ENCODE measurements at places on chromosomes 4 and X. TPM values are rescaled to one million over a fixed set of nuclear protein-coding genes. Genes with fewer than 3 reads are reported as not detected.

- H3K27me3 ChIP-seq, result no peaks in the 10 kb centered on the region
- no peak for DNase-seq
- no peak overlapping the region for H3K4me3 ChIP-seq
- H3K27ac ChIP-seq, result no peak overlapping the region
- H3K36me3 ChIP-seq, result no peaks in the 10 kb centered on the region
- H3K4me1 ChIP-seq, result no peaks in the 10 kb centered on the region
Measured at GRCh38 chrX:7184816-7185215, 36.9 kb upstream of the PUDP start.

- H3K27me3 ChIP-seq, result no peaks in the 10 kb centered on the region
- DNase-seq, result no peak
- no peaks in the 10 kb centered on the region for H3K4me1 ChIP-seq
- no peaks in the 10 kb centered on the region for H3K36me3 ChIP-seq
- H3K27ac ChIP-seq, result no peak overlapping the region
Measured at GRCh38 chr4:99437723-99438404, 2.7 kb upstream of the ADH7 start.

GRCh38 chrX:72621163-72621562 lies 48.5 kb upstream of the HDAC8 start:
- peaks cover 5% of the 10 kb centered on the region for H3K4me1 ChIP-seq
- no peaks in the 10 kb centered on the region for H3K27me3 ChIP-seq
- H3K36me3 ChIP-seq, result no peaks in the 10 kb centered on the region
- DNase-seq, result no peak

- no peak for DNase-seq
- H3K36me3 ChIP-seq, result no peaks in the 10 kb centered on the region
- H3K27me3 ChIP-seq, result no peaks in the 10 kb centered on the region
- no peak overlapping the region for H3K27ac ChIP-seq
Measured at GRCh38 chr4:53732661-53733060, 141.4 kb upstream of the LNX1 start.

DNA sequence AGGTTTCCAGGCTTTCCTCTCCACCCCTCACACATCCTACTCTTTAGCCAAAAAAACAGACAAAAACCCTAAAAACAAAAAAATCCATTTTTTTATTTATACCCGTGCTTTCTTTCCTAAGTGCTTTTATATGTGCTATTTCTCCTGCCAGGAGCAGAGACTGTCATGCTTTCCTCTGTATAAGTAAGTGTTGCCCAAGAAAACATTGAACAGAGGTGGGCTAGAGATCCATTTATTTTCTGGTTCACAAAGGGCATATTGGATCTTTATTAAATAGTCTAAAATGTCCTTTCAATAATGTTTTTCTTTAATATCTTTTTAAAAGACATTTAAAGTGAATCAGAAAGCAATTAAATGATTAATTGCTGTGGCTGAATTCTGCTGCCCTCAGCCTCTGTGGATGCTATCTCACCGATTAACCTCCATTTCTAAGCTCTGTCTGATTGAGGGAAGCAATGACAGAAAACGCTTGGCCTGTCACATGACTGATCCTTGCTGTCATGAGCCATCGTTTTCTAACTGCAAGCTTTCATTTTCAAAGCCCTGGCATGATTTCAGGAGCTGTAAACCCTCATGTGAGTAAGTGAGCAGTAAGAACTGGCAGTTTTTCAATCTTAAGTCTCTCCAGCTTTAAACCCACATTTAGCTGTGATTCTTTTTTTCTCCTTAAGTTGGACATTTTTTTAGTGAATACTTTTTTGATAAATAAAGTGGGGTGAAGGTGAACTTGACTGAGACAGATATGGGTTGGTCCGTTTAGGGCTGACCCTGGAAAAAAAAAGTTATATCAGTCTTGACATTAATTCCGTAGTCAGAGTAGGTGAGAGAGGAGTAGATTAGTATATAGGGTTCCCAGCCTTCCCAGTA lies 180.7 kb upstream of the PGRMC2 start:
- no peaks in the 10 kb centered on the region for H3K36me3 ChIP-seq
- DNase-seq, result peak; percentile 100
- peaks cover 8% of the 10 kb centered on the region for H3K4me1 ChIP-seq
- peak overlapping the region; percentile 21 for H3K27ac ChIP-seq
- no peaks in the 10 kb centered on the region for H3K27me3 ChIP-seq
- H3K4me3 ChIP-seq, result peak overlapping the region; percentile 2

DNA sequence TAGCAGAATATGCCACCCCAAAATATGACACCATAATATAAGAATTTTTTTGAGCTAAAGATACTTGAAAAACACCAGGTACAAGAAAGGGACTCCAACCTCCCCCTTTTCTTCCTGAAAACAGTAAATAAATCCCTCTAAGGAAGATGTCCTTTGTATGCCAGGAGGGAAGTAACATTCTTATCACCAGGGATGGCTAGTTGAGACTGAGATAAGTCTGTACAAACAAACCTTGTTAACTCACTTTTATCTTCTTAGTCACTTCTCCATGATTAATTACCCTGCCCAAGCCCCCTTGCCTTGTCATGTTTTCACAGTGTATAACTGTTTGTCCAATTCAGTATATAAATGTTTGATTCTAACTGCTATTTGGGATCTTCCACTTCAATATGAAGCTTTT lies 888.0 kb downstream of the PCDH18 start:
- H3K27me3 ChIP-seq, result no peaks in the 10 kb centered on the region
- DNase-seq, result peak; percentile 7
- no peaks in the 10 kb centered on the region for H3K36me3 ChIP-seq
- no peaks in the 10 kb centered on the region for H3K4me1 ChIP-seq
- H3K27ac ChIP-seq, result no peak overlapping the region

- no peaks in the 10 kb centered on the region for H3K27me3 ChIP-seq
- H3K4me1 ChIP-seq, result no peaks in the 10 kb centered on the region
- H3K36me3 ChIP-seq, result no peaks in the 10 kb centered on the region
- no peak overlapping the region for H3K27ac ChIP-seq
- DNase-seq, result no peak
- H3K4me3 ChIP-seq, result no peak overlapping the region
Measured at GRCh38 chr4:137768881-137769280, 236.6 kb upstream of the PCDH18 start.

- H3K27me3 ChIP-seq, result no peaks in the 10 kb centered on the region
- H3K27ac ChIP-seq, result no peak overlapping the region
- no peaks in the 10 kb centered on the region for H3K4me1 ChIP-seq
- DNase-seq, result no peak
- H3K36me3 ChIP-seq, result no peaks in the 10 kb centered on the region
Measured at GRCh38 chr4:129345609-129346008, 249.7 kb downstream of the C4orf33 start.

GRCh38 chr4:150681063-150681462 lies 99.1 kb downstream of the MAB21L2 start:
- H3K4me1 ChIP-seq, result no peaks in the 10 kb centered on the region
- no peak overlapping the region for H3K4me3 ChIP-seq
- no peak overlapping the region for H3K27ac ChIP-seq
- DNase-seq, result no peak
- no peaks in the 10 kb centered on the region for H3K36me3 ChIP-seq

DNA sequence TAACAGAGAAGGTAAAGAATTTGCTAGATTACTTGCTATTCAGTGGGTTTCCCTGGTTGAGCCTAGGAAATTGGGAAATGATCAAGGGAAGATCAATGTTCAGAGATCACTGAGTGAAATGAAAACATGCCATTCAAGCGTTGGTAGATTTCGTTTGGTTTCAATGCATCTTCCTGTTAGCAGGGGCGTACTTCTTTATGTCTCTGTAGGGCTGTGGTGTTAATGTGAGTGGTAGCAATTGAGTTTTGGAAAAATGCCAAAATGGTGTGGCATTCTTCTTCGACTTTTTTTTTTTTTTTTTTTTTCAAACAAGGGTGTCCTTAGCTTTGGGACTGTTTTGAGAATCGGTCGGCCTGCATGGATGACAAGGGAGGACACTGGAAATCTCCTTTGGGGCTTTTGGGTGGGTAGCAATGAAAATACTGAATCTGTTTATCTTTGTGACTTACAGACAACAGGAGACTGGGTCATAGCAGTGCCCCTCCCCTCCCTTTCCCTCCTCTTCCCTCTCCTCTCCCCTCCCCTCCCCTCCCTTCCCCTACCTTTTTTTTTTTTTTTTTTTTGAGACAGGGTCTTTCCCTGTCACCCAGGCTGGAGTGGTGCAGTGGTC lies 50.4 kb downstream of the SPRY1 start:
- H3K4me3 ChIP-seq, result no peak overlapping the region
- DNase-seq, result no peak
- no peak overlapping the region for H3K27ac ChIP-seq

DNA sequence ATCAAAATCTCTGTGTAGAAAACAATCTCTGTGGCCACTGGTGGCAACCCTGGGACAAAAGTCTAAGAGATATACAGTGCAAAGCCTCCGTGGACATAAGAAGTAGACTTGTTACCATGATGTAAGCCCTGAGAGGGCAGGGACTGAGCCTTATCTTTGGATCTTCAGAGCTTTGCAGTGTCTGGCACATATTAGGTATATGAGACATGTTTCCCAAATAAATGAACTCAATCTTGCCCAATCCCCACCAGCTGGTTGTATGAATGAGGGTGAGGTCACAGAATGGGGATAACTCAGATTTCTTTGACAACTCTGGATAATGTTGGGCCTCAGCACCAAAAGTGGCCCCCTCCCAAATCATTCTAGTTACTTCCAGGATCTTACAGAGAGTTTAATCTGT lies 511.4 kb upstream of the DIPK2B start:
- H3K27me3 ChIP-seq, result no peaks in the 10 kb centered on the region
- H3K27ac ChIP-seq, result peak overlapping the region; percentile 86
- no peaks in the 10 kb centered on the region for H3K36me3 ChIP-seq
- peaks cover 32% of the 10 kb centered on the region for H3K4me1 ChIP-seq

DNA sequence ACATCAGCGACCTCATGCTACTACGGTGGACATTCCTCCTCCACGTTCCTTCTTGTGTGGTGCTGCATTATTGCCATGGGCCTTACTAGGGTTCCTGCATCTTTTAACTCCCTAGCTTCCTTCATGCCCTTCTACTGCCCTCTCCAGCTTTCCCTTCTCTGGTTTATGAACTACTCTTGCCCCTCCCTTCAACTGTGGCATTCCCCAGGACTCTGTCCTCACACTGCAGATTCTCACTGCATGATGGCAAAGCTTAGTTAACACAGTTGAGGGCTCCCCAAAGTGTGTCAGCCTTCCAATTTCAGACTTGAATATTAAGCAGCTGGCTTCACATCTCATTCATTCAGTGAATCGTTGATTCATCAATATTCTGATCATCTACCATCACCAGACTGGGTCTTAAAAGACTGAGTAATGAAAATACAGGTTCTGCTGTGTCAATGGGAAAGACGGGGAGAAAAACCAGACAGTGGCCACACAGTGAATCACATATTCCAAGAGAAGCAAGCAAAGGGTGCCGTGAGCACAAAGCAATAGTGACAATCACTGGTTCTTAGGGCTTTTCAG lies 53.0 kb downstream of the ZFX start:
- no peak overlapping the region for H3K4me3 ChIP-seq
- H3K27me3 ChIP-seq, result no peaks in the 10 kb centered on the region
- no peak overlapping the region for H3K27ac ChIP-seq

DNA sequence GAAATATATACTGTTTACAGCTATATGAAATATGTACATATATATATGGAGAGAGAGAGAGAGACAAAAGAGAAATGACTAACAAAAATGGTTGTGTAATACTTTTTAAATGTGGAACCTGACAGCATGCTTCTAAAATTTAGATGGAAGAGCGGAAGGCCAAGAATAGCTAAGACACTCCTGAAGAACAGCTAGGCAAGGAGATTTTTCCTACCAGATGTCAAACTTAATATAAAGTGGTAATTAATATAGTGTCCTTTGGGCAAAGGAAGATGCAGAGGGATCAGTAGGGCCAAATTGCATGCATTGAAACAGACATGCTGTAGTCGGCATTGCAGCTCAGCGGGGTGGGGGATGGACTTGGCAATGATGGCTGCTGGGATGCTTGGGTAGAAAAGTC lies 45.2 kb downstream of the ADD1 start:
- H3K4me1 ChIP-seq, result no peaks in the 10 kb centered on the region
- H3K27me3 ChIP-seq, result no peaks in the 10 kb centered on the region
- no peak overlapping the region for H3K27ac ChIP-seq

DNA sequence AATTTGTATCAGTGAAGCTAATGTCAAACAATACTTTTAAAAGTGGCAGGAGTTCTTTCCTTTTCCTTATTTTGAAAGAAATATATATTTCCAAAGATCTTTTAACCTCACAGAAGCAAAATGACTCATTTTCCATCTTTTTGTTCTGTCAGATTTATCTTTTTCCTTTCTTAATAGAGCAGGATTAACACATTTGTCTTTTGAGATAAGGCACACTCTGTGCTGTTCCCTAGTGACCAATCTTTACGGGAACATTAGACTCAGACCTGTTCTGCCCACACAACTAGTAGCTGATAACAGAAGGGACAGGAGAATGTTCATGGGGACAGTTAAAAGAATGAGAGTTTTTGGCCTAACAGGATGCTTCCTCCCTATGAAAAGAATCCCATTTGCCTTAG lies 381.2 kb downstream of the STPG2 start:
- no peaks in the 10 kb centered on the region for H3K36me3 ChIP-seq
- no peaks in the 10 kb centered on the region for H3K27me3 ChIP-seq
- H3K4me1 ChIP-seq, result no peaks in the 10 kb centered on the region
- H3K4me3 ChIP-seq, result no peak overlapping the region
- no peak overlapping the region for H3K27ac ChIP-seq

- no peaks in the 10 kb centered on the region for H3K36me3 ChIP-seq
- no peak for DNase-seq
- H3K4me1 ChIP-seq, result peaks cover 4% of the 10 kb centered on the region
Measured at GRCh38 chr4:149166876-149167275, 648.8 kb downstream of the IQCM start.

Gene TDO2
- 14.4 TPM for total RNA-seq

Gene SEPTIN6
- 5.6 TPM for total RNA-seq

Gene CXCL5
- 0.77 TPM for total RNA-seq

Gene SGMS2
- total RNA-seq, result 63.7 TPM

All from fibroblast of lung (primary cell).